ENCODE measurements at places on chromosomes 4 and X.

GRCh38 chr4:133146574-133147241, 2.4 kb upstream of the PCDH10 start:
- DNase-seq, result peak; percentile 47

GRCh38 chr4:56681158-56681852, at the start of gene HOPX:
Gene HOPX, minus strand, starts transcription at chr4:56681296. Its CDS starts 23,480 bp downstream, at chr4:56657816.
- DNase-seq, result peak; percentile 59

GRCh38 chr4:20367446-20367845, 115.7 kb downstream of the SLIT2 start:
- no peak for DNase-seq

GRCh38 chr4:182608525-182608924, 308.7 kb downstream of the DCTD start:
- no peak for DNase-seq

DNA sequence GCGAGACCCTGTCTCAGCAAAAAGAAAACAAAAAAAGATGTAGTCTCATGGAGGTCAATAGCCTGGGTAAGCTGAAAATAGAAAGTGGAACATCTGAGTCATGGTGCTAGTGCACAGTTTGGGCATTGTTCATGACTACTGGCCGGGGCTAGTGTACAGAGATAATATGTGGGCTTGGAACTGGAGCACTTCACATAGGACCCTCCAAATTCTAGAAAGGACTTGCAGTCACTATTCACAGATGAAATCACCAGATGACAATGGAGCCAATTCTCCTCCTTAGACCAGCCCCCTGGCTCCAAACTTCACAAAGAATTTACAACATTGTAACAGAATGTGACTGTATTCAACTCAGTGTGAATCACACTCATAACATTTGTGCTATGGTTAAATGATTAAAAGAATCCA, 367.8 kb upstream of the SLC7A11 start:
- DNase-seq, result no peak

DNA sequence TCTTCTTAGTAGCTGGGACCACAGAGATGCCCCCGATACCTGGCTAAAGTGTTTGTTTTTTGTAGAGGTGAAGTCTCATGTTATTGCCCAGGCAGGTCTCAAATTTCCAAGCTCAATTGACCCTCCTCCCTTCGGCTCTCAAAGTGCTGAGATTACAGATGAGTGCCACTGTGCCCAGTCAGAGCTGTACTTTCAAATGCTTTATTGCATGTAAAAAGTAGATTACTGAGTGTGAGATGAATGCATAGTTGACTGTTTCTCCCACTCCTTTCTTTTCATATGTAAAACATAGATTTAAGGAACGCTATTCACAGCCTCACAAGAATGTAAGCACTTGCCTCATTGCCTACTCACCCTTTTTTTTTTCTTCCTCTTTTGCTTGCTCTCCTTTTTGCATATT, 984.4 kb upstream of the PABPC4L start:
- no peak for DNase-seq

GRCh38 chrX:135191838-135192237, 20.6 kb upstream of the CT55 start:
- DNase-seq, result no peak

- no peak for DNase-seq
Measured at GRCh38 chr4:71366766-71367165, 27.9 kb downstream of the SLC4A4 start.

DNA sequence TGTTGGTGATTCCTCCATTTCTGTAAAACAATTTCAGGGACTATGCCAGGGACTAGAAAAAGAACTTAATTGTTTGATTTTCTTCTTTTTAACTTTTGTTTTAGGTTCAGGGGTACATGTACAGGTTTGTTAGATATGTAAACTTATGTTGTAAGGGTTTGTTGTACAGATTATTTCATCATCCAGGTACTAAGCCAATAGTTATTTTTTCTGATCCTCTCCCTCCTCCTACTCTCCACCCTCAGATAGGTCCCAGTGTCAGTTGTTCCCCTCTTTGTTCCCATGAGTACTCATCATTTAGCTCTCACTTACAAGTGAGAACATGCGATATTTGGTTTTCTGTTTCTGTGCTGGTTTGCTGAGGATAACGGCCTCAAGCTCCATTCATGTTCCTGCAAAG, 70.8 kb upstream of the BOD1L1 start:
- DNase-seq, result no peak

- DNase-seq, result no peak
Measured at GRCh38 chr4:53695540-53696463, 104.5 kb upstream of the LNX1 start.

- DNase-seq, result no peak
Measured at GRCh38 chr4:35818520-35818919, 425.8 kb downstream of the ARAP2 start.

DNA sequence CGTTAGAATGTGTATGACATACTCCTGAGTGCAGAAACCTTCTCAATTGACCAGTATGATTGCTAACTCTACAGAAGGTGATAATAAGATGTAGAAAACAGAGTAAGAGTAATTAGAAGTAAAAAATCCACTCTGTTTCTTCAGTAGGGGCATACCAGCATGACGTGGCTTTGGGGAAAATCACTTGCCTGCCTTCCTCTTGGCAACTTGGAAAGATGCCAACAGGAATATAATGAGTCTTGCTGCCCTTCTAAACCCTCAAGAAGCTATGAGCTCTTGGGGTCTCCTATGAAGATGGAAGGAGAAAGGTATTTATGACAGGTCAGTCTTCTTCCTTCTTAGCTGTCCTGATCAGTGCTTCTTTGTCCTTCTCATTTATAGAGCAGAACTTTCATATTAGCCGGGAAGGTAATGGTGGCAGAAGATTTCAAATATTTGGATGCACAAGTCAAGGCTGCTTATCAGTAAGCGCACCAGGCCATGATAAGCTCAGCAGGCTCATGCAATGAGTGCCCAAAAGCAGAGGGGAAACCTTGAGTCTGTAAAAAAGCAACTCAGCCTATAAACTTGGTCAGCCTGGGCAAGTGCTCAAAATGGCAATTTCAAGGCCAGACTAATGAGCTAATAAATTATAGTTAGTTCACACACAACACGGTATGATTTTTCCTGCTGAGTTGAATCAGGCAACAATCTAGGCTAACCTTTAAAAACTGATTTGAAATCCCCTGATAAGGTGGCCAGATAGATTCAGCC, 69.7 kb upstream of the PPARGC1A start:
- peak; percentile 22 for DNase-seq

GRCh38 chr4:156201050-156201449, 247.4 kb upstream of the CTSO start:
- no peak for DNase-seq

DNA sequence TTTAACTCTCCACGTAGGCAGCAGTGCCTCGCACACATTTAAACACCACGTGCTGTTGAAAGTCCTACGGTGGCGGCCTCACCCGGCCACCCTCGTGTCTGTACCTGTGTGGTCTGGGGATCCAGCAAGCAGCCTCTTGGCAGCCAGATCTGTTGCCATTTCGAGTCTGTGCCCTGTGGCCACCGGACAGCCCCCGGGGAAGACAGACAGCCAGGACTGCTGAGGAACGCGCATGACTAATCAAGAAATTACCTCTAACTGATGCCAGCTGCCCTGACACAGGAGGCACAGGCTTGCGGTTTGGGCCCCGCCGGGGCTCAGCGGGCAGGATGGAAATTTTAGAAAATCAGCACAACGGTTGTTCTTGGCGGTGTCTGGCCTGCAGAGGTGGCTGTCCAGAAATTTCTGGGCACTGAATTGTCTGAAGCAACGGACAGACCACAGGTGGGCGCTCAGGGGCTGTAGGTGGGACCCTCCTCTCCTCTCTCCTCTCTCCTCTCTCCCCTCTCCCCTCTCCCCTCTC, 15.6 kb upstream of the ASMTL start:
- DNase-seq, result no peak

DNA sequence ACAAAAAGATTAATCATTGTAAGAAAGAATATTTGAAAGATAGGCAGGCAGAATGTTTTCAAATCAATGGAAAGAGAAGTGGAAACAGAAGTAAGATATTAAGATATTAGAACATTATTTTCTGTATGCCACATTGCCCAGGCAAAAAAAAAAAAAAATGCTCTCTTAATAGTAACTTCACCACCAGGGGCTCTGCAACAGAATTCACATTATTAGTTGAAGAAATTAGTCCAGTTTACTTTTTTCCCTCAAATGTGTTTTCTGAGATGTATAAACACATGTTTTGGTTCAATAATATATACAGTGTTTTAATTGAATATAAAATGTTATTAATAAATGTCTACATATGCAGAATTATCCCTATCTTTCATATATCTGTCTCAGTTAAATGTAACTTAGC, 78.0 kb upstream of the ADAD1 start:
- DNase-seq, result no peak

GRCh38 chr4:94741304-94741703, 16.5 kb upstream of the BMPR1B start:
- DNase-seq, result no peak
